ENCODE measurements at places on chromosomes 5 and 9.
A peak's percentile ranks its signal among the peaks of the same experiment; 100 is the strongest.

DNA sequence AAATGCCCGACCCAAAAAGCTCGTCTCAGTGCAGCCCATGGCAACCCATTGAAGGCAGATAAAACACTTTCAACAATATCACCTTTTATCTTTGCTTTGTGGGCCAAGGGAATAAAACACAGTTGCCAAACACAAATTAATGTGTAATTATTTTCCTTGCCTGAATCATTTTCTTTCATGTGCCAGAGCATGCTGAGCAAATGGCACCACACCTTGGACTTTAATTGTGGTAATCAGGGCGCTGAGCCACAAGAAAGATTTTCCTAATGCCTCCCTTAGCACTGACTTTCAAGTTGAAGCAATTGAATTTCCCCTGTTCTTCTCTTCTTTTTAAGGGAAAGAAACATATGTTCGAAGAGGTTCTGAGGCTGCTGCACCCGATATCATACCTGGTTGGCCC, 297.1 kb upstream of the MSX2 start:
- DNase-seq: no peak

DNA sequence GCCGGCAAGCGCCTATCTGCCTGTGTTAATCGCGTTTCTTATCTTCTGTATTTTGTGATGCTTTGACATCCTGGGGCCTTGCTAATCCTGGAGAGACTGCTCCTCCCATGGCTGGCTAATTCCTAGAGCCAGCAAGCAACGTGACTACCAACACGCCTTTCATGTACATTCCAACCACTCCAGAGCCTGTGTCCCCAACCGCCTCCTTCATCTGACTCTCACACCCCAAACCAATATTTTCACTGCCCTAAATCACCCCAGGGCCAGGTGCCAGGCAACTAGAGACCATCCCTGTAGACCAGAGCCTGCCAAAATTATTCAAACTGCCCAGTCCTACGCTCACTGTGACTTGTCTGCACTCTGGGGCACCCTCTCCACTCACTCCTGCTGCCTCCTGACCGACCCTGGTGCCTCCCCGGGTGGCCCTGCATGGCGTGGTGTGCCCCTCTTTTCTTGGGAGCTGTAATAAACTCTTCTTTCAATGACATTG, 50.5 kb upstream of the COL5A1 start:
- no peak for DNase-seq

DNA sequence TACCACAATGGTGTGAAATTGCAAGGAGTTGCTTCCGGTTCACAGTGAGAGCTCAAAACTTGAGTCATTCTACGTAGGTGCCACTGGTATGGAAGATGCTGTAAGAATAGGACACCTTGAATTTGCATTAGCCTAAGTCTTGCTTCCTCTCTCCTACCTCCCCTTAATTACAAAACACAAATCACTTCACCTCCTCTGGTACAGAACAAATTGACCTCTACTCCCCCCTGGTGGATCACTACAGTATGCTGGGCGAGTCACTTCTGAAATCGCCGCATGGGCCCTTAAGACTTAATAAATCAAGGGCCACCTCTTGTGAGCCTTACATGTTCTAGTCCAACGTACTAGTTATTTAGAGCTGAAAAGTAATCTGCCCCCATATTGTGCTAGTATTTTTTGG, 145.3 kb upstream of the SMARCA2 start:
- DNase-seq: no peak

DNA sequence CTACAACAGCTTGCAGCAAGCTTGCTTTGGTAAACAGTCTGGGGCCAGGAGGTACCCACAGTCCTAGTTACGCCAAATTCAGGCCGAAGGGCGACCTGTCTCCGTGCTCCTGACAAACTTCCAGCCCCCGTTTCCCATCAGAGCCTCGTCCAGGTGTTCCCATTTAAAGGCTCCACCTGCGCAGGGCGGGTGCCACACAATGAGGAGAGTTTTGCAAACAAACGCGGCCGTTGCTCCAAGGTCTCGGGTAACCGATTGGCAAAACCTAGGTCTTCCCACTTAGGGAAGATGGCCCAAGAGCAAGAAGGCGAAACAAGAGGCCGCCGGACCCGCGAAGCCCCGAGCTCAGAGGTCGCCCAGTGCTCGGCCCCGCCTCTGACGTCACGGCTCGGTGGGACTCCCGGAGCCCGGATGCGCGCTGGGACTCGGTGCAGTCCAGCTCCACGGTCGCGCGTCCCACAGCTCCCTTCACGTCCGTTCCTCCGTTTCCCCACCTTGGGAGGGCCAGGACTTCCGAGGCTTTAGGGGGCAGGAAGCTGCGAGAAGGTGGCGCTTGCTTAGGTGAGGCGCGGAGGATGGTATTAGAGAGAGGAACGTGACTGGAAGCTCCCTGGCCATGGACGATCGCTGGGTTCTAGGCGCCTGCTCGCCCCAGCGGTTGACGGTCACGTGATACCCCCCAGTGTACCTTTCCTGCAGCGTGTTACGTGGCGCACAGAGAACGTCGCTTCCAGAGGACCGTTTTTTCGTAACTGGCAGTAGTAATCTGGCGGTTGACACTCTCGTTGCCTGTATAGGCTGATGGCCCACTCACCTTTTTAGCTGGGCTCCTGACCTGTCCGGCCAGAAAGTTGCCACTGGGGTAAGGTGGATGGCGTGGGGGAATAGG, 41.8 kb upstream of the KDM4C start:
- peak; percentile 73 for DNase-seq

GRCh38 chr5:143119291-143119769, 284.2 kb downstream of the NR3C1 start:
- no peak for DNase-seq

DNA sequence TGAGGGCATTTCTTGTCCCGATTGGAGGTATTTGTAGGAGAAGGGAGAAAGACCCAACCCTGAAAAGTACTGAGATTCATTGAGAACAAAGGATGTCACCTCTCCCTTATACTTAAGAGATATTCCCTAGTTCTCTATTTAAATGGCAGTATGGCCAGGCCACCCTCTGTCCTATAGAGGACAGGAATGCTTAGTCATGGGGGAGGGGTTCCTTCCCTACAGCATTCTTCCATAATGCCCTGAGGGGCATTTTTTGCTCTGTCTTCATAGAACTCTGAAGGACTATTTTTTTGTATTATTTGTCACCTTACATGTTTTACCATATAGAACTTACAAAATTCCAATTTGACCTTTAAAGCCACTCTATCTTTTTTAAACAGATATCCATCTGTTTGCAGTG, 176.3 kb downstream of the TMEM161B start:
- DNase-seq: no peak

Data from stimulated activated CD4-positive, alpha-beta T cell treated with anti-CD3 and anti-CD28 coated beads, Interleukin-15, amount 100 ng/mL, for 48 hours (primary cell).